ENCODE measurements at places on chromosomes 7 and 10.

GRCh38 chr7:30553141-30553540, 41.5 kb upstream of the GARS1 start:
- DNase-seq, result no peak

GRCh38 chr10:29546773-29547313, 87.9 kb downstream of the SVIL start:
- DNase-seq, result no peak

- DNase-seq, result no peak
These were observed 455.6 kb downstream of the INHBA start for GRCh38 chr7:41247143-41247865.

DNA sequence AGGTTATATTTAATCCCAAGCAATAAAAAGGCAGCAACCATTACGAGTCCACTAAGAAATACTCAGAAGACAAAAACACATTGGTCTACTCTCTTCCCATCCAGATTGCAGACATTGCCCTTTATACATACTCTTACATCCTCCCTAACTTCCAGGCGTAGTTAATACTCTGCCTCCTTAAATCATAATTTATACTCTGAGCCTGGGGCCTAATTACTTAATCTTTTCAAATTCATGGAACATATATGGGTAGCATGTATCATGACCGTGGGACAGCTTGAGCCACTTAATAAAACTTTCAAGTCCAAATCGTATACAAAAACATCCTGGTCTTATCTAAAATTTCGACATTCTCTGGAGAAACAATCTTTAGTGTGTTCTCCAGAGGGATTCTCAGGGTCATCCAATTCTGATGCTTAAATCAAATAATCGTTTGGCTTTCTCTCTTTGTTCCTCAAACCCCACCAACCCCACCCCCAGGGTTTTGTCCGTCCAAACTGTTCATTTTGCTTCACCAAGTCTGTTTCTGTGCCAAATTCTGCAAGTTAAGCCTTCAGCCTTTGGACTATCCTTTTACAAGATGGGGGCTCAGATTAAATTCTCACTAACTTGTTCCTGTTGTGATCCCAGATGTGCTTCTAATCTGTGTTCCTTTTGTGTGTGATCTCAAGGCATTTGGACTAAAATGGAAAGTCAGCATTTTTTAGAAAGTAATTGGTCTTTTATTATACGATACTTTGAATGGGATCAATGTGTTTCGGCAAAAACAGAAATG, 86.4 kb downstream of the ADAM12 start:
- DNase-seq, result no peak

DNA sequence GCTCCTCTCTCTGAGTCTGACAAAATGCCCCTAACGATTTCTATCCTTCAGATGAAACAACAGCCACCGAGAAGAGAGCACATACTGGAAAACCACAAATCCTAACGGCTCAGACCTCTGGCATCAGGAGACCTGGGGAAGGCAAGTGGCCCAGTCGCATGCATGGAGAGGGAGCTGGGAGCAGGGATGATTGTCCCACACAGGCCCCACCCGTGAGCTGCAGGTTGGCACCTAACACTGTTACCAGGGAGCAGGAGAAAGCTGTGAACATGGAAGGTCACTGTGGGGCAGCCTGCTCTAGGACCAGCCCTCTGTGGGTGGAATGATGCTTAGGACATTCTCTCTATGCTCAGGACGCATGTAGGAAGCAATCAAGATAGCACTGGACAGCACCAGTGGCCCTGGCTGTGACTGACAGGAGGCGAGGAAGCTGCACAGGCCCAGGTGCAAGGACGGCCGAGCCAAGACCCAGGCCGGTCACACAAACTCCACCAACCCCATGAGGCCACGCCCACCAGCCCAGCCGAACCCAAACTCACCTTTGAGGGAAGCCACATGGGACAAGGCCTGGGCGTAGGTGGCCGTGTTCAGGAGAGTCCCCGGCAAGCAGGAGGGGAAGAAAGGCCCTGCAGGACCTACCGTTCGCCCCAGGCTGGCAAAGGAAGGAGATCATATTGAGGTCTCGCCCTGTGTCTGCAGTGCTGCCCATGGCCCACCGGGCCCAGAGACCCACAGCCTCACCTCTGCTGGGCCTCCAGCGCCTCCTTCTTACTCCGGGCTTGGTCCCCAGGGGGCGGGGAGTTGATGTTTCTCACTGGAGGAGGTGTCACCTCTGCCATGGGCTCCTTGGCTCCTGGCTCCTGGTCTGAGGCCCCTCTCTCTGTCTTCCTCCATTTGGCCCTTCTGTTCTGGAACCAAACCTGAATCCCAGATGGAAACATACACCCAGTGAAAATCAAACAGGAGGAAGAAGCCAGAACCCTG, 9.7 kb downstream of the DRGX start:
- DNase-seq, result no peak

DNA sequence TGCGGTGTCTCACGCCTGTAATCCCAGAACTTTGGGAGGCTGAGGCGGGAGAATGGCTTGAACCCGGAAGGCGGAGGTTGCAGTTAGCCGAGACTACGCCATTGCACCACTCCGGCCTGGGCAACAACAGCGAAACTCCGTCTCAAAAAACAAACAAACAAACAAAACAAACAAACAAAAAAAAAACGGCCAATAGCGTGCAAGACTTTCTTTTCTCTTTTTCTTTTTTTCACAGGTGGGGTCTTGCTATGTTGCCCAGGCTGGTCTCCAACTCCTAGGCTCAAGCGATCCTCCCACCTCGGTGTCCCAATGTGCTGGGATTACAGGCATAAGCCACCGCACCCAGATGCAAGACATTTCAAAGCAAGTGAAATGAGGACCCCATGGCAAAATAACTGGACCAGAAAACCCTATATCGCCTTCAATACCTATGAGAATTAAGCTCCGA, 1.6 kb downstream of the PSAP start:
- DNase-seq, result no peak

GRCh38 chr10:124065382-124066125, 27.8 kb downstream of the CHST15 start:
- no peak for DNase-seq

- DNase-seq, result no peak
These were observed 199.9 kb downstream of the TCERG1L start for GRCh38 chr10:131111471-131112080.

DNA sequence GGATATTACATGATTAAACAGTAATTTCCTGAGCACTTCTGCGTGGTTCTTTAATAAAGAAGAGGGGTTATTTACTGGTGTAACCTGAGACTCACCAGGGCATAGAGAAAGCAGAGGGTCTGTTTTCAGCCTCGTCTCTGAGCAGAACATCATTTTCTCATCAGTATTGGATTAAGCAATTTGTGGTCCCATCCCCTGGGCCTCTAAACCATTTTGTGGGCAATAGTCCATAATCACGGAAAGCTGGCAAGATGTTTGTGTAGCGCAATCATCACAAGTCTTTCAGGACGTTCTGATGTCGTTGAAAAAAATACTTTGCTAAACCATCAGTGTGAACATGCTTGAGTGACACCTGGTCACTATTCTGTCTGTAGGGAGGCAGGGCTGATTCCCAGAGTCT, 37.1 kb upstream of the SEC61G start:
- DNase-seq, result peak; percentile 53
